NCI-H1436 (cell line): ENCODE measurements at places on chromosomes 7 and 10.

DNA sequence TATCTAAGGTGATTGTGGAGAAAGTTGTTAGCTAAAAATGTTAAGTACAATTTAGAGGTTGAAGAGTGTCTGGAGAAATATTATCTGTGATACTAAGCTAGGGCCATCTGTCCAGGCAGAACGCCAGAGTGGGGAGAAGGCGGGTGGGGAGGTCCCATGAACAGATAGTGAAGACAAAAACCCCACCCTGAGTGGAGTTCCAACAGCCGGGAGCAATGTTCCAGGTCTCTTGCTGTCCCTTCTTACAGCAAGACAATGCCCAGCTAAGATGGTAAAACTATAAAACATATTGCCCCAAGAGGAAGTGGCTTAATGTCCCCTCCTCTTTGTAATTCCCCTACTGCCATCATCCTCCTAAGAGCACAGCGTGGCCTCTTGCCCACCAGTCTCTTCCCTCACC, 10.4 kb upstream of the IL15RA start:
- DNase-seq: no peak

DNA sequence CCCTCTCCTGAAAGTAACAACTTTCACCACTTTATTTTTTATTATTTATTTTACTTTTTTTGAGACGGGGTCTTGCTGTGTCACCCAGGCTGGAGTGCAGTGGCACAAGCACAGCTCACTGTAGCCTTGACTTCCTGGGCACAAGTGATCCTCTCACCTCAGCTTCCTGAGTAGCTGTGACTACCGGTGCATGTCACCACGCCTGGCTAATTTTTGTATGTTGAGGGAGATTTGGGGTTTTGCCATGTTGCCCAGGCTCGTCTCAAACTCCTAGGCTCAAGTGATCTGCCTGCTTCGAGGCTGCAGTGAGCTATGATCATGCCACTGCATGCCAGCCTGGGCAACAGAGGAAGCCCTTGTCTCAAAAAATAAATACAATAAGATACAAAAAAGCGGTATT, 14.9 kb upstream of the SLIT1 start:
- DNase-seq: no peak

DNA sequence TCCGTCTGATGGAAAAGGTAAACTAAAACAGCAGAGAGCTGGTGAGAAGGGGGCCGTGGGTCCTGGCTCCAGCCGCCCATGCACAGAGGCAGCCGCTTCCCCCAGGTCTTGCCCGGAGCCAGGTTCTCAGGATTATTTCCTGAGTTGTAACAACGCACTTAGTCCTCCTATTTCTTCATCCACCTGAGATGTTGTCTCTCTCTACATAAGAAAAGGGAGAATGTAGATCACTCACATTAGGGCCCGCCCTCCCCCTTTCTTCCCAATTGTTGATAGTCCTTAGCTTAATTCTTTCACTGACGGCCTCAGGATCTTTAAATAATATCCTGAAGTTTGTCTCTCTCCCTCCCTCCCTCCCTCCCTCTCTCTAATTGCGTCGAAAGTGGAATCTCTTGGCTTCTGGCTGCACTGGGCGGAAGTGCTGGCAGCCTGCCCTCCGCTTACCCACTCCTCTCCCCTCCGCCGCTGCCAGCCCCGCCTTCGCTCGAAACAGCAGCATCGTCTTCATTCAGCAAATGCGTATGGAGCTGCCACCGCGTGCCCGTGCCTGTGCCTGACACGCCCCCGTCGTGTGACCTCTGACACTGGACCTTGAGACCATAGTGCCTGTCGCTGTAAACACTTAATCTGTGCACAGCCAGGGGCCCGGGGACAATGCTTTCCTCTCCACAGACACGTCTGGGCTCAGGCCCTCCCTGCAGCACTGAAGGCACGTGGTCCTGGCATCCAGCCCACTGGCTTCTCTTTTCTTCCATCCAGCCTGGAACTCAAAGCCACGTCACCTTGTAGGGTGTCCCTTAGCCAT, 174.5 kb upstream of the PPP2R2D start:
- DNase-seq: peak; percentile 38

- no peak for DNase-seq
Observed at GRCh38 chr7:26673271-26673670, 191.1 kb downstream of the SKAP2 start.

- DNase-seq: no peak
Observed at GRCh38 chr7:226281-226895, 34.0 kb downstream of the FAM20C start.

GRCh38 chr10:78905957-78906308, 162.8 kb upstream of the ZMIZ1 start:
- peak; percentile 80 for DNase-seq

- DNase-seq: no peak
Observed at GRCh38 chr7:452226-452751, 67.4 kb downstream of the PDGFA start.

- no peak for DNase-seq
Observed at GRCh38 chr7:50957855-50958254, 175.2 kb upstream of the GRB10 start.

DNA sequence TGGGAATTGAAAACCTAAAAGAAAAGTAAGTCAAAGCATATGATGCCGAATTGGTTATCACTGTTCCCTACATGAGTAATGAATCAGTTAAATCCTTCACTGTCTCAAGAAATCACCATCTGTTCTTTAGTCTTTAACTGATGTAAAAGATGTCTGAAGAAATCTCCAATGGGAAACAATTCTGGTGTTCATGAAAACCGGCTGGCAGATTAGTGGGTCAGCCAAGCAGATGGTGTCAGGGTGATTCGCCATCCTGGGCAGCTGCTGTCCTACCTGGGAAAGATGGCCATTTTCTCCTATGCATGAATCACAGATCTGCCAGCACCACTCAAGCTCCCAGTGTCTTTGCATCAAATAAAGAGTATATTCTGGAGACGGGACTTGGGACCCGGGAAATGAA, 925.2 kb upstream of the GHITM start:
- DNase-seq: no peak

DNA sequence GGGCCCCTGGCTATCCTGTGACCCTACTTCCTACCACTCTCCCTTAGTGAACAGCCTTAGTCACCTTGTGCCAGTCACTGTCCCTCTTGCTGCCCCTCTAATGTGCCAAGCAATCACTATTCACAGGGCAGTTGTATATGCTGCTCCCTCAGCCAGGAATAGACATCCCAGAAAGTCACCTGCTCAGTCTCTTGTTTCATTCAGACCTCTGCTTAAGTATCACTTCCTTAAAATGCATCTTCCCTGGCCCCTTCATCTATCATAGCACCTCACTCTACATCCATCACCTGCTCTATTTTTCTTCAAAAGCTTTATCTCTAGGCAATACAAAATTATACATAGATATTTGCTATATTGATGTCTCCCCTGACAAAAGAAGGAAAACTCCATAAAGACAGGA, 328.4 kb upstream of the NFE2L3 start:
- no peak for DNase-seq

DNA sequence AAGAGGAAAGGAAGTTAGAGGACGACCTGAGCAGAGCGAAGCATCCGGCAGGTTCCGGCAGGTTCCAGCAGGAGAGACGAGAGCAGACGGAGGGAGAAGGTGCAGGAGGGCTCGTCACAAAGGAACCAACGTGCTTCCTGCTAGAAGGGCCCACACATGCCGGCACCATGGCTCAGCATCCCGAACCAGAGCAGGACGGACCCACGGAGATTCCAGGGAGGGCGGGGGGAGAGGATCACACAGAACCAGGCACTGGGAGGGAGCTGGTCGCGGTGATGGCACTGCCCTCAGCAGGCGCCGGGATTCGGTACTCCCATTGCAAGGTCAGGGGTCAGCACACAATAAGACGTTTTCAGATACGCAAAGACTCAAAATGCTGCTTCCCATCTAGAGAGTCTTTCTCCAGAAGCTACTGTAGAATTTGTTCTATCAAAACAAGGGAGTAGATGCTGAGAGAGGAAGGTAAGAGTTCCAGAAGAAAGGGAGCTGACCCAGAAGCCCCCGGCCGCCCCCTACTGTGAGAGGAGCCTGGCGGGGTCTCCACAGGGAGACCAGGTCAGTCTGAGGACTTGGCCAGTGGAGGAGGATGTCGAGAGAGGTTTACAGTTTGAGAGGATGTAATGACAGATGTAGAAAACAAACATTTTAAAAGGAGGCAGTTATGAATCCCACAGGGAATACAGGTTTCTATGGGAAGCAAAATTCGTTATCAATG, 23.6 kb upstream of the PWWP2B start:
- DNase-seq: no peak

DNA sequence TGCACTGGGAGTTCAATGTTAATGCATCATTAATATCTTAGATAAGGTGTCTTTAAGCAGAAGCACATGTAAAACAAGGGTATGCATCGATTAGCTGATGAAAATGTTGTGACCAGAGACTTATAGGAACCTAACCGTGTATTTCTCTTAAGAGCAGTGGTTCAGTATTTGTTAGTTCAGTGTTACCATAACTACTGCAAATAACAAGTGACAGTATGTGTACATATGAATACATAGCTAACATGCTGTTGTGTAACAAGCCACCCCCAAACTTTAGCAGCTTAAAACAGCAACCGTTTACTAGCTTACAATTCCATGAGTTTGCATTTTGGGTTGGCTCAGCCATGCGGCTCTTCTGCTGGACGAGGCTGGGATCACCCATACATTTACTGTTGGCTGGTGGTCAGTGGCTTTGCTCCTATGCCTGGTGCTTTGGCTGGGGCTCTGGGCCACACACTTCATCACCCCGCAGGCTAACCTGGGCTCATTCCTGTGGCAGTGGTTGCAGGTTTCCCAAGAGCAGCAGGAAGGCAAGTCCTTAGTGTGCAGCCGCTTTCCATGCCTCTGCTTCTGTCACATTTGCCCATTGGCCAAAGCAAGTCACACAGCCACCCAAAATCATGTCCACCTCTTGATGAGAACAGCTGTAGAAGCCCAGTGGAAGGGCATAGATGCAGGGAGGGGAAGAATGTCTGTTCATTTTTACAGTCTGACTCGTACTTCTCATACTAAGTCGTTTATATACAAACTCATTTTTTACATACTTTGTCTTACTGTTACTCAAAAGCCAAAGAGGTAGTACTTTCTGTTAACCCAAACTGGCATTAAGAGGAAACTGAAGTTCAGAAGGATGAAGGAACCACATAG, 103.3 kb upstream of the GATA3 start:
- no peak for DNase-seq

- DNase-seq: no peak
Observed at GRCh38 chr10:112817981-112818777, 131.9 kb upstream of the TCF7L2 start.
